ENCODE measurements at places on chromosomes 5 and 9.

- no peak for DNase-seq
Measured at GRCh38 chr5:135964670-135965320, 10.0 kb upstream of the LECT2 start.

DNA sequence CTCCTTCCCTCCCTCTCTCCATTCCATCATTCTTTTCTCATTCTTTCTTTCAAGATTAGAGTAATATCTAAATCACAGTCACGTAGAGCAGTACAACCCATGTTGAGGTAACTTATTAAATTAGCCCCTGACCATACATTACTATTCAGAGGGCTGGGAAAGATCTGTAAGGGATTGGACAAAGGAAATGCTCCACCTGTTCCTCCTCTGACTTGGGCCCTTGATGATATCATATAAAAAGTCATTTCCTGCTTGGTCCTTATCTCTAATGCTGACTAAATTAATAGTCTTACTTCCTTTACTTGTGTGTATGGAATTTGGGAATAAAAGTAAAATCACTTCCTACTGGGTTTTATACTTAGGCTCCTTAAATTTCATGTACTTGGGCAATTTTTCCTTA is 40.8 kb downstream of the SNX18 start:
- no peak for DNase-seq

DNA sequence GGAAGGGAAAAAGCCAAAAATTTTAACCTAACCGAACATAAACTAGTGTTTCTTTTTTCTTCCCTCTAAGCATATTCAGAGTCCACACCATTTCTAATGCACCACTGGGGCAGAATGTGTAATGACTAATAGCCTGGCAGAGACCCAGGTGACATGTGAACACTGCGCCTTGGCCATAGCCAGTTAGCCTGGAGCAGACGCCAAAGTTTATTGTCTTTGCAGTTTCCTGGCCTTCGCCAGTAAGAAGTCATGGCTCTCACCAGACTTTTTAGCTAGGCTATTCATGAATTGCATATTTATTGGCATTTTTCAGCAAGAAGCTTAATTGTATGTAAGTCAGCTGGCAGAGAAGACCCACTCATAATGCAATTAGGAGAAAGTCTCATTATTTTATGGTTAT is 182.8 kb upstream of the SLC27A6 start:
- DNase-seq, result no peak

DNA sequence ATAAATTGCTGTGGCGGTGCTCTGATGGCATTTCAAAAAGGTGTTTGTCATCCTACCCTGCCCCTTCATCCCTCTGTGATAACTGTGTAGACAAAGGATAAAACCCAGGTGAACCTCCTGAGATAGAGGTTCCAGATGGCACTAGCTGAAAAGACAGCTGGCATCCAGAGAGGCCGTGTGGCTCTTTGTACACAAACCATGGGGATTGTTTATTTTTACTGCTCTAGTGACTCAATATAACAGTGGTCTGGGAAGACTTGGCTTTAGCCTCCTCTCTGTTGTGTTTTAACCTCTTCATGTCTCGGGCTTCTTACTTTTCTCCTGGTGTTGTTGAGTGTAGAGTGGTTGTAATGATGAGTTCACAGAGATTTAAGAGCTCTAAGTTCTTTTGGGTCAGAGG is 48.8 kb downstream of the SH3GL2 start:
- no peak for DNase-seq

- no peak for DNase-seq
Measured at GRCh38 chr5:141121563-141121962, at the start of gene PCDHB4. Gene PCDHB4 (plus strand): TSS chr5:141121818. CDS start chr5:141121999, 181 bp downstream.

GRCh38 chr5:74667396-74667795 is 17.6 kb upstream of the HEXB start:
- no peak for DNase-seq

- no peak for DNase-seq
Measured at GRCh38 chr5:21070858-21071257, 1082.9 kb upstream of the CDH18 start.

Data from T-helper 1 cell (primary cell).